ENCODE measurements at places on chromosomes 11 and 22.

GRCh38 chr11:34219279-34219678, 113.8 kb downstream of the NAT10 start:
- DNase-seq: no peak

DNA sequence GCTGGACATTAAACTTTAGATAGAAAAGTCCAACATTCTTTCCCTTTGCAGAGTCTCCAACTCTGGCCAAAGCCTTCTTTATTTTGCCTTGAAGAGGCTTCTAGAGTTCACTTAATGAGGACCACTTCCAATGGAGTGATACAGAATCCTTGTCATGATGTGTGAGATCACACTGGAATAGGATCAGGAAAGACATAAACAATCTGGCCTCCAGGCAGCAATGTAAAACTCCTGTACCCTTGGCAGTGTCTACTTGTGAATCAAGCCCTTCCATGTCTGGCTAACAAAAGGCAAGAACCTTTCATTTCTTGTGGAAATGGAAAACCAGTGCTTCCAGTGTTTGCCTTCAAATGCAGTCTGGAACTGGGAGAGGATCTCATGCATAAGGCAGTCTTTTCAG, 56.5 kb upstream of the FIBIN start:
- no peak for DNase-seq

DNA sequence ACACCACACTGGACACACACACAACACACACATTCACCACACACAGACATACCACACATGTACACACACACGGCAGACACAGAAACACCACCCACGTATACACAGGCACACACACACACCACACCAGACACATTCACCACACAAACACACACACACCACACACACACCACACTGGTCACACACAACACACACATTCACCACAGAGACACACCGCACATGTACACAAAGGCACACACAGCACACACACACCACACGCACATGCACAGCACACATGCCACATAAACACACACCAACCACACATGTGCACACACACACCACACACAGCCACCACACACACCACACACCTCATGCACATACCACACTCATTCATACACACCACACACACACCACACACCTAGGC, 84.2 kb upstream of the PRR5 start:
- DNase-seq: no peak

DNA sequence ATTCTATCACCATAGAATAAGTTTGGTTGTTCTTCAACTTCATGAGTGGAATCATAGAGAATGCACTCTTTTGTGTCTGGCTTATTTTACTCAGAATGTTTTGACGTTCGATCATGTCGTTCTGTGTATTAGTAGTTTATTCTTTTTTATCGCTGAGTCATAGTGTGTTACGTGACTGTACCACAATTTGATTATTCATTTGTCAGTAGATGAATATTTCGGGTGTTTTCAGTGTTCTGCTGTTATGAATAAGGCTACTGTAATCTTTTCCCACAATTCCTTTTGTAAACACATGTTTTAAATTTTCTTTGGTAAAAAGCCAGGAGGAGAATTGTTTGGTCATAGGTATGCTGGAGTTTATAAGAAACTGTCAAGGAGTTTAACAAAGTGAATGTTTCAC, 279.9 kb upstream of the B3GAT1 start:
- DNase-seq: no peak

DNA sequence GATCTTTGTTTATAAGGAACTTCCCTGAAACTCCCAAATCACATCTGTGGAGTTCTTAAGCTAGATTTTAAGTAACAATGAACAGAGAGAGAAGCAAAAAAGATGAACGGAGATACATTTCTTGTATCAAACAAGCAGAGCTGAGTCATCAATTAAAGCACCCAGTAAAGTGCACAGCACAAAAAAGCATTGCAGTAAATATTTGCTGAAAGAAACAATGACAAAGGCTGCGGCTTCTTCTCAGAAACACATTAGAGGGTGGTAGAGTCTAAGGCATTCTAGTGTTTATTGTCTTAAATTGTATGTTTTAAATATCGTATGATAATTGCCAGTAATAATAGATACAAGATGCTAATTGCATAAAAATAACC, 941.6 kb upstream of the CHORDC1 start:
- no peak for DNase-seq

GRCh38 chr22:29744902-29745301, 21.9 kb downstream of the ZMAT5 start:
- DNase-seq: peak; percentile 82

DNA sequence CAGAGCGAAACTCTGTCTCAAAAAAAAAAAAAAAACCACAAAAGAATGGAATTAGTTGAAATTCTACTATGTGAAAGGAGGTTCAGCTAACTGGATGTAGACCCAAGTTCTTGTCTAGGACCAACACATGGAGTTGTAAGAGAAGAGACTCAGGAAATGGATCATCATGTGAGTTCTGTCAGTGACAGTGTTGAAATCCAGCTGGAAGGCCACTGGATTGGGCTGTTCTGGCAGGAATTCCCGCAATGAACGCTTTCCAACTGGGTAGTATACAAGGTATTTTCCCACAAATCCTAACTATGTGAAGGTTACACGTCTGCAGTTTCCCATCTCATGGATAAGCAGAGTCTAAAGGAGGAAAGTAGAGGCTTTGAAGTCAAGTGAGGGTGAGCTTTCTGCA, 151.2 kb downstream of the MAML2 start:
- no peak for DNase-seq

- DNase-seq: no peak
These were observed 60.0 kb downstream of the BARX2 start for GRCh38 chr11:129435499-129436245.

GRCh38 chr11:27291302-27291889, 71.6 kb downstream of the CCDC34 start:
- no peak for DNase-seq

DNA sequence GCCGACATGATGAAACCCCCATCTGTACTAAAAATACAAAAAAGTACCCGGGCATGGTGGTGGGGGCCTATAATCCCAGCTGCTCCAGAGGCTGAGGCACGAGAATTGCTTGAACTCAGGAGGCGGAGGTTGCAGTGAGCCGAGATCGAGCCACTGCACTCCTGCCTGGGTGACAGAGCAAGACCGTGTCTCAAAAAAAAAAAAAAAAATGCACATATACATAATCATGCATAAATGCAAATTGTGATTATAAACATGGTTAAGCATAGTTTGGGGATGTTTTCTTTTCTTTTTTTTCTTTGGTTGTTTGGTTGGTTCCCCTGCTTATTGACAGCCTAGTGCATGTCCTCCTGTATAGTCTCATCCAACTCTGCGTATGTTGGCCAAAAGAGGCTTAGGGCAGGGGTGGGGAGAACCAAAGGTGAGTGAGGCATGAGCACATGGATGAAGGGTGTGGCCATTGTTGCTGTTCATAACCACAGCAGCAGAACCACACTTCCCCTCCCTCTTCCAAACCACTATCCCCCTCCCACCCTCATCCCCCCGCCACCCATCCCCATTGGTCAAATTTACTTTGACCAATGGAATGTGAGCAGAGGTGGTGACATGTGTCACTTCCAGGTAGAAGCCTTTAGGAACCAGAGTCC, 6.9 kb upstream of the VPS37C start:
- DNase-seq: no peak

DNA sequence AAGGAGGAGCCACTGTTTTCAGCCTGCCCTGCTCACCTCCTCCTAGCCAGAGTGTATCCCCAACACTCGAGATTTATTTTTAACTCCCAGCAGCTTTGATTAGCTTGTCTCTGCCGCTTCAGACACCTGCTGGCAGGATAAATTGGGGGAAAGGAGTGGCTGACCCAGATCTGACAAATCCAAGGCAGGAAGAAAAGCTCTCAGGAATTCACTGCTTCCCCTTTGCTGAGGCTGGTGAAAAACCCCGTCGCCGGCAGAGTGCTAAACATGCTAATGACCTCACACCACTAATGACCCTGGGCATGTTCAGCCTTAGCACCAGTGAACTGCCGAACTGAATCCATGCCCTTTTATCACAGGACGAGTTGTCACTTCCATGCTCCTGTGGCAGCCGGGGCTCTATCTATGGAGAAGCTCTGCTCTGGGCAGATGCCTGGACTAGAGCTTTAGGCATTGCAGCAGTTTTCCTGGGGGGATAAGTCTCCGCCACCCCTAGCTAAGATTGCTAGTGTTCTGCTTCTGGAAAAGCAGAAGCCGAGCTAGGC, 52.2 kb downstream of the FEZ1 start:
- DNase-seq: no peak

DNA sequence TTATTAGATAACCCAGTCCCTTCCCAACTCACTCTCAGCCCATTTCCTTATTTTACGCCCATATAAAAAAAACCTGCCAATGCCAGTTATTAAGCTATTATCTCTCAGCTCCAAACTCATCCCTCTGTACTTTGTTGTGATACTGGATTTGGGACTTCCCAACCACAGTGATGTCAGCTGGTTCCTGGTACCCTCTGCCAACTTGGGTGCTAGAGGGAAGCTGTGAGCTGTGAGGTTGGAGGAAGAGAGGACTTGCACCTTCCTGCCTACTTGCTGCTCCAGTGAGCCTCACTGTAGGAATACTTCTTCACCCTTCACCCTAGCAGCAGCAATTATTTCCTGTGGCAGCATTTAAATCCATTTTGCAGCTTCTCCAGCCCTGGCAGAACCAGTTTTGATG, 19.2 kb upstream of the CSF2RB start:
- DNase-seq: no peak

- DNase-seq: no peak
These were observed 19.4 kb upstream of the GSTP1 start for GRCh38 chr11:67564230-67564629.

DNA sequence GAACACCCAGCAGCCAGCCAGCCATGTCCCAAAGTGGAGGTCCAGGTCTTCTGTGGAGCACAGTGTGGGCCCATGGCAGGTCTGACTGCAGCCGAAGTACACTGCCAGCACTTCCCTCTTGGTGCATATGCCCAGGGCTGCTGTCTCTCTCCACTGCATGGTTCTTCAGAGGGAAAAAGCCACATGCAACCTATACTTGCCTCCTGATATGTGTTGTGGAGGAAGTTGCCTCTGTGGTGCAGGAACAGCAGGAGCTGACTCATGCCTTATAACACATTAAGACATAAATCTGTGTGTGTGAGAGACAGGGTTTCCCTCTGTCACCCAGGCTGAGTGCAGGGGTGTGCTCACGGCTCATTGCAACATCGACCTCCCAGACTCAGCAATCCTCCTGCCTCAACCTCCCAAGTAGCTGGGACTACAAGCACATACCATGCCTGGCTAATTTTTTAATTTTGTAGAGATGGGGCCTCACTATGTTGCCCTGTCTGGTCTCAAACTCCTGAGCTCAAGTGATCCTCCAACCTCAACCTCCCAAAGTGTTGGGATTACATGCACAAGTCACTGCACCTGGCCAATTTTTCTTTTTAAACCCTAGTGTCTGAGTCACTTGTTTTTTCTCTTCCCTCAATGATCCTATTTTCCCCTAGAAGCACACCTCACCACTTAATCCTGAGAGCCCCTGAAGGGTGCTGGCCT, 98.8 kb downstream of the MPPED2 start:
- DNase-seq: no peak

- no peak for DNase-seq
These were observed 86.0 kb downstream of the RPS6KA4 start for GRCh38 chr11:64444838-64445441.

- no peak for DNase-seq
These were observed 160.7 kb downstream of the BUD13 start for GRCh38 chr11:116611998-116612620.

- no peak for DNase-seq
These were observed 7.3 kb downstream of the ZDHHC8 start for GRCh38 chr22:20138868-20139267.

GRCh38 chr22:42397332-42398249, 34.6 kb downstream of the NFAM1 start:
- no peak for DNase-seq

GRCh38 chr11:106172386-106172991, 95.0 kb downstream of the AASDHPPT start:
- no peak for DNase-seq

DNA sequence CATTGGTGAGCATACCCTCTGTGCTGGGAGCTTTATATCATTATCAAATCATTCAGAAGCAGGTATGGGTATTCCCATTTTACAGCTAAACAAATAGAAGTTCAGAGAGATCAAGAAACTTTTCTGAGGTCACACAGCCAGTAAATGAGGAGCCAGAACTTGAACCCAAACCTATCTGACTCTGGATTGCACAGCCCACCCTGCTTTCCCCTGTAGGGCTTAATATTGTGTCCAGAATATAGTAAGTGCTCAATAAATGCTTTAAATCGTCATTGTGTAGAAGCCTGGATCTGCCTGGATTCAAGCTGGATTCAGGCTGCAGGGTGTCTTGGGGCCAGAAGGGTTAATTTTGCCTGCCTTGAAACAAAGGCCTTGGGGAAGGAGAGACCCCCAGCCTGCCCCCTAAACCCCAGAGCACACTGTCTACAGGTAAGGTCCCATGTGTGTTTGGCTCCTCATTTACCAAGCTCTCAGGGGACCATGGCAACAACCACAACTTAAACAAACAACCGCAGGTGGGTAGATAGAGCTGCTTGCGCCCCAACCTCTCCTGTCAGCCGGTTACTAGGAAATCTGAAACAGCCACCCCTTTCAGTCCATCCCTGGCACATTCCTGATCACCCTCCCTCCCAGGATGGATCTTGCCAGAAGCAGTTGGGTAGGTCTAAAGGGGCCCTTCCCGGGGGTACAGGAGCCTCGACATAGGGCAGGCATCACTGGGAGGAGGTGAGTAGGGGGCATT, 3.0 kb upstream of the SEC14L3 start:
- DNase-seq: no peak

DNA sequence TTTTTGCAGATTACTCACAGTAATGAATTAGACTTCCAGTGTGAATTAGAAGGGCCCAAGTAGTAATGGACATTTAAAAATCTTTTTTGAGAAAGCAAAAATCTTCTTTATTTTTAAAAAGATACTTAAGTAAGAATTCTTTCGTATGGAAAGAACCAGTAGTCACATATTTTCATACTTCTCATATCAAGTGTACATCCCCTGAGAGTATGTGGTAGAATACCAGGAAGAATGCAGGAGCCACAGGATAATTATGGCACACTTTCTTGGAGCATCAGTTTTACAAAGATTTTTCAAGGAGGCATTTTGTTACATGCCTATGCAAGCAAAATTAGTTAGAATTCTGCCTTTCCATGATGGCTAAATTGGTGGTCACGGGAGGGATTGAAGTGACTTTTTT, 28.1 kb downstream of the POLD3 start:
- no peak for DNase-seq

GRCh38 chr11:3111919-3112690, 53.0 kb downstream of the OSBPL5 start:
- DNase-seq: no peak

GRCh38 chr22:46446799-46447198, 90.6 kb downstream of the CELSR1 start:
- DNase-seq: peak; percentile 18

GRCh38 chr11:62391642-62392425, 27.0 kb upstream of the SCGB1A1 start:
- DNase-seq: no peak

- DNase-seq: no peak
These were observed 145.6 kb downstream of the EFCAB6 start for GRCh38 chr22:43666457-43666856.

GRCh38 chr11:76107971-76108370, 98.3 kb downstream of the WNT11 start:
- DNase-seq: no peak

- no peak for DNase-seq
These were observed 6.0 kb upstream of the OR5B21 start for GRCh38 chr11:58513747-58514367.

All from NCI-H1092 (cell line).